ENCODE measurements at places on chromosomes 2 and 18.

DNA sequence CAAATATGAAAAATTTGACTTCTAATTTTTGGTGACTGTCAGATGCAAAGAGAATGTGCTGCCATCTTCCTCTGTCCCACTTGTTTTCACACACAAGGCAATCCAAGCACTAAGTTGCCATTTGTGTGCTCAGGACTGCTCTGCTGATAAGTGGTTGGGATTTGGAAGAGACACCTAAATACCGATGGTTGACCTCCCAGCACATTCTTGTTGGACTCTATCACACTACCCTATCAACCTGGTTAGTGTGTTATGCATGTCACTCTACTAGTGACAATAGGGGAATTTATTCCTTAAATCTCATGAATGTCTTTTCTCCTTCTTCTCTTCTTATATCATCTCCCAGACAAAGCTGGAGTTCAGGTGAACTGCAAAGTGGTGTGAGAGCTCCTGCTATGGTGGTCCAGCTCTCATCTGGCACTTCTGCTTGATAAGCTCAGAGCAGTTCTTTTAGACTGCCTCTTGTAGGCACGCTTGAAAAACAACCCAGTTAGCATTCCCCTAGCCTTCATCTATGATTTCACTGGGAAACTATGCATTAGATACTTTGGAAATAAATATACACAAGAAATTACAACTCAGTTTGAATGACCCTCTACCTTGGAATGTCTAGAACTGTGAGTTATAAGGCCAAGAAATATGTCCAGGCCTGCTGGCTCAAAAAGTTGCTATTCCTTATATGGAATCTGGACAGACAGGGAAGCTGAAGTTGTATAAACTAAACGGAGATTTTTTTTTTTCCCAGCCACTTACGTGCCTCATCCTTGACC, 404.8 kb downstream of the MEIS1 start:
- no peak for DNase-seq

DNA sequence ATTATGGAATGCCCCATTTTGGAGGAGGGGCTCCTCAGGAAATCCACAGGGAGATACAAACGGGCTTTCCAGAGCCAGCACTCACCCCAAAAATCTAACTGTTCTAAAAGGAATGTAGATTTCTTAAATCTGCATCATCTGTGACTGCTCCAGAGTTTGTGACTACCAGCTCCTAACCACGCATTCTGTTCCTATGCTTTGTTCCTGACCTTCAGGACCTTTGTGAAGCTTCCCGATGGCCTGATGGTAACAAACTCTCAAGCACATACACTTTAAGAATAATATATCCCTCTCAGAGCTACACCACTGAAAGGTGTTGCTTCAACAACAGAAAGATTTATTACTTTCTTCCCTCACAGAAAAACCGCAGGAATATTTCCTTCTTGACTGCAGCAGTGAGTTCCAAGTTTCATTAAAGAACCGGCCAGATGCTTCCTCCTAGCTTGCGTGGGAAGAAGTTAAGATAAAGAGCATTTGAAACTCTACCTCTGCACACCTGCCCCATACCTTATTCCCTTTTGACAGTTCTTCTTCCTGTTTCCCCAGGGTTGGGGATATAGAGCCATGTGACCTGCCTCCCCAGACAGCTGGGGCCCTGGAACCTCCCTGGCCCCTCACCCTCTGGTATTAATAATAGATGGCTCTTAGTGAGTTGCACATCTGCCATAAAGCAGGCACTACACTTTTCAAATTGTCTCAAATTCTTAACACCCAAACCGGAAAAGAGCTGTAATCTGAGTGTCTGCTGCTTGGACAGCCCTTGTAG, 40.2 kb upstream of the EML4 start:
- DNase-seq: no peak

GRCh38 chr2:10794876-10795275, 17.7 kb downstream of the PDIA6 start:
- no peak for DNase-seq

GRCh38 chr2:145592361-145592760, 1072.4 kb upstream of the ZEB2 start:
- no peak for DNase-seq

GRCh38 chr2:25897506-25897905, 19.2 kb upstream of the ASXL2 start:
- no peak for DNase-seq

GRCh38 chr18:11668441-11669169, 20.5 kb upstream of the GNAL start:
- no peak for DNase-seq

GRCh38 chr2:201900362-201900761, 94.0 kb downstream of the CDK15 start:
- no peak for DNase-seq

- DNase-seq: no peak
These were observed 210.0 kb upstream of the ACVR2A start for GRCh38 chr2:147634826-147635225.

DNA sequence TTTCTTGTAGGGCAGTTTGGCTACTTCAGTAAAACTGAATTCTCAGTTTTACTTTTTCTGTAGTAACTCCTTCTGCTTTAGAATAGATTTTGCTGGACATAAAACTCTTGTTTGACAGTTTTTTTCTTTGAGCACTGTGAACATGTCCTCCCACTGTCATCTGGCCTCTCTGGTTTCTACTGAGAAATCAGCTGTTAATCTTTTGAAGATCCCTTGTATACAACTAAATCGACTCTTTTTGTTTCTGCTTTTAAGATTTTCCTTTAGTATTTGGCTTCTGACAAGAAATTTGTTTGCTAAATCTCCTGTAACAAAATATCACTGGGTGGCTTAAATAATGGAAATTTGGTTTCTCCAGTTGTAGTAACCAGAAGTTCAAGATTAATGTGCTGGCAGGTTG, 570.9 kb upstream of the RAB6C start:
- no peak for DNase-seq

DNA sequence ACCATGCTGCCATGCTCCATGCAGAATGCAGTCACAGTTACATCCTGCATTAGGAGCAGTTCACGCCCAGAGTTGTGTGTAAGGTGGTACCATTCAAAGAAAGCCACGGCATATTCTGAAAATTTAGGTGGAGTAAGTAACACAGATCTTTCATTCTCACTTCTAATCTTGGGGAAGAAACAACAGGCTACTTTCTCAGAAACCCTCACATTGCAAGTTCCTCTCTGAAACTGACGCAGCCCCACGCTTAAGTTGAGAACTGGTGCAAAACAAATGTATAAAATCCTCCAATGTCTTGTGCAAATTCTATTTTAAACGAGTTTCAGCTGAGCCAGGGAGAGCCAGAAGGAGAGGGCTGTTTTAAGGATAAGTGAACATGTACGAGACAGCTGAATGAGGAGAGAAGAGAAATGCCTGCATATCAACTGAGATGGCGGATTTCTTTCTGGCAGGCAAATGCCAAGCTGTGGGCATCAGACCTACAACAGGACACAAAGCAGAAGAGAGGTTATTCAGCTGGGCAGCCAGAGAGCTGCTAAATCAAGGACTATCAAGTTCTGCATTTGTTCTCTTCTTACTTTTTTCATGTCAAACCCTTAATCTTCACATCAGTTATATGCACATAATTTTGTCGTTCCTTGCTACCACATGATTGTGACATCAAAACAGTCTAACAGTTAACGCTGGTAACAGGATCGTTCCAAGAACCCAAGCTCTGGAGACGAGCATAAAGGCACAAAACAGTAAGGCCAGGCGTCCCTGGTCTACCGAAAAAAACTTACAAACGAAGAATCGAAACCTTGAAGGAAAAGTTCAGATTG, 6.4 kb downstream of the ARL4C start:
- no peak for DNase-seq

DNA sequence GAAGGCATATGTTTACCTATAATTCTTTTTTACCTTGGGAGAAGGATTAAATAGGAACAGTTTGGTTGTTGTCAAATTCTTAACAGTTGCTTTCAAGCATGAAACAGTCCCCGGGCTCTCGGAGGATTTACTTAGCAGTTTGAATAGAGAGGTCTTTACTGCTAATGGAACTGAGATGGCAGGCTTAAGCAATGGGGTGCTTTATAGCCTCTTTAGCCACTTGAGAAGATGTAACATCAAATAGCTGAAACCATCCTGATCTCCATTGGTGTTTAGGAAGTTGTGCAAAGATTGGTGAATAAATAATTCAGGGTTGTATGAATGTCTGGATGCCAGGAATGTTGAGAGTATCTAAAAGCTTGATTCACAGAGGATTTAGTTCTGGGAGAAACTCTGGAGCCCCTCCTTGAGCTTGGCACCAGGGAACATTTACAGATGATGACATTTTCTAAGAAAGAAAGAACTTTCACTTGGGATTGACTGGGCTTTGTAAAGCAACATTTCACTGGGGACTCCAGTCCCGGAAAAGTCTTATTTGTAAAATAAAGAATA, 51.9 kb downstream of the PTPRM start:
- DNase-seq: no peak

DNA sequence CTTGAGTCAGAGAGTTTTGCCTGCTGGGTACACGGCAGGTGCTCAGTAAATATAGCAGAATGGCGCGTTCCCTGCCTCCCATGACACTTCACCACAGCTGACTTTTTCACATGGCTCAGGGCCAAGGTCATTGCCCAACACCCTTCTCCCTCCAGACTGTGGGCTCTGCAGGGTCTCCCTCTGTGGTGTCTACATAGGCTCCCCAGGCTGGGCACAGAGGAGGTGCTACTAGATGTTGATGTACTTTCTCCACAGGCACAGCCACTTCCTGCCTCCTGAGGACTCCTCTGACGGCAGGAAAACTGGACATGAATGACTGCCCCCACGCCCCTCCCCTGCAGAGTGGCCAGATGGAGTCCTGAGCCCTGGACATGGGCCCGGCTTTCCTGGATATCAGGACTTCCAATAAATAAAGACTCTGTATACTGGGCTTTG, 4.2 kb downstream of the CHCHD5 start:
- DNase-seq: no peak

DNA sequence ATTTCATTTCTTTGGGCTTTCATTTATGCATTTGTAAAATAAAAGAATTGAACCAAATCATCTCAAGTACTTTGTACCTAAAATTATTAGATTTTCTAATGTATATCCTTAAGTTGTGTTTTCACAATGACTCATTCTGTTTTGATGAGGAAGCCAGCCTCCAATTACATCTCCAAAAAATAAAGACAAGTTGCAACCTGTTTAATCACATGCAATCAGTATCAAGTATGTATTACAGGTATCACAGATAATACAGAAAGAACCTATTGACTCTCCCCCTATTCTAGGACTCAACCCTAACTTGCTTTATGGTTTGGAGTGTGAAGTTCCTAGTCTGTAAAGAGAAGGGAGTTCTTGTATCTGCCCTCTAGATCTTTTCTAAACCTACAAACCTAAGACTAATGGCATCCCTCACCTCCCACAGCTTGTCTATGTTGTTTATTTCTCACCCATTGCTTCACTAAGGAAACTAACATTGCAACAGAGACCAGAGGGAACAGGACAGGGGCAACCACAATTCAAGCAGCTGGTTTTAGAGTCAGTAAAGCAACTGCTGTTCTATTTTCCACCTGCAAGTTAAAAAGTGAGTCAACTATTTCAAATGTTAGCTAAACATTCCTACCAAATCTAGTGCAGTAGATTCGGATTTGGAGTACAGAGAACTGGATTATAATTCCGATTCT, 141.1 kb upstream of the ETAA1 start:
- no peak for DNase-seq

- DNase-seq: no peak
These were observed 62.8 kb upstream of the SLC38A11 start for GRCh38 chr2:165017966-165018596.

- no peak for DNase-seq
These were observed 156.0 kb downstream of the GBX2 start for GRCh38 chr2:236012155-236012554.

GRCh38 chr2:26752656-26753055, 11.4 kb upstream of the SLC35F6 start:
- no peak for DNase-seq

DNA sequence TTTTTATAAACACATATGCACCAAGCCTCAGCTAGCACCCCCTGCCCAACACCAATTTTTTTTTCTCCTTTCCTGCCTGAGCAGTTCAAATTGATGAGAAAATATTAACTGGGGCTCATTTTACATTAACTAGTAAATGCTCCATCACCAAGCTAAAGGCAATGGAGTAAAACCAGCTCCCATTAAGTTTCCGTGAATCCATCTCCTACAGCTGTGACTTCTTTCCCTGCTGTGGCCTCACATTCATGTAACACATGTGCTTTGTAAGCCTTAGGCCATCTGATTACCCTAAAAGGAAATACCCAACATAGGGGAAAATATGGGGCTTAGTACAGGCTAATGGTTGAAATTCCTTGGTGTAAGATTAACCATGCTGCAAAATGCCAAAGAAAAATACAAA, 60.8 kb downstream of the DNER start:
- DNase-seq: no peak

Measured in omental fat pad (tissue), 4 donors.